ENCODE measurements at places on chromosomes 12 and 14.

DNA sequence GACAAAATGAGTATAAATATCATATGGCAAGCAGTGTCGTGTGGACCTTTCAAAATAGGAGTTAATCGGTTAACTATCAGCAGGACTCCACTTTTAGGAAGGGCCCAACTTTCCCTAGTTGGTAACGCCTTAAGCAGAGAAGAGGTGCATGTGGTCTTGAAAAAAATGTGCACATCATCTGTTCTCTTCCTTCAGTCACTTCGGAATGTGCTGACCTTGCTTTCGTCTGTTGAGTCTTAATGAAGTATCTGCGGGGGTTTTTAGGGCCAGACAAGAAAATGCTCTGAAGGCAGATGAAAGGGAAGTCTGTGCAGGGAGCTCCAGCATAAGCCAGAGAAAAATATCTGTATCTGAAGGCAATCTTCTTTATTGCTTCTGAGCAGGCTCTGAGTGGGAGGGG, 185.2 kb downstream of the AEBP2 start:
- no peak for DNase-seq

GRCh38 chr12:127300753-127301152, 966.2 kb upstream of the TMEM132C start:
- DNase-seq, result no peak

GRCh38 chr14:69505338-69506240, 21.1 kb downstream of the PLEKHD1 start:
- DNase-seq, result no peak

- no peak for DNase-seq
Observed at GRCh38 chr12:48121522-48121921, 2.4 kb downstream of the PFKM start.

DNA sequence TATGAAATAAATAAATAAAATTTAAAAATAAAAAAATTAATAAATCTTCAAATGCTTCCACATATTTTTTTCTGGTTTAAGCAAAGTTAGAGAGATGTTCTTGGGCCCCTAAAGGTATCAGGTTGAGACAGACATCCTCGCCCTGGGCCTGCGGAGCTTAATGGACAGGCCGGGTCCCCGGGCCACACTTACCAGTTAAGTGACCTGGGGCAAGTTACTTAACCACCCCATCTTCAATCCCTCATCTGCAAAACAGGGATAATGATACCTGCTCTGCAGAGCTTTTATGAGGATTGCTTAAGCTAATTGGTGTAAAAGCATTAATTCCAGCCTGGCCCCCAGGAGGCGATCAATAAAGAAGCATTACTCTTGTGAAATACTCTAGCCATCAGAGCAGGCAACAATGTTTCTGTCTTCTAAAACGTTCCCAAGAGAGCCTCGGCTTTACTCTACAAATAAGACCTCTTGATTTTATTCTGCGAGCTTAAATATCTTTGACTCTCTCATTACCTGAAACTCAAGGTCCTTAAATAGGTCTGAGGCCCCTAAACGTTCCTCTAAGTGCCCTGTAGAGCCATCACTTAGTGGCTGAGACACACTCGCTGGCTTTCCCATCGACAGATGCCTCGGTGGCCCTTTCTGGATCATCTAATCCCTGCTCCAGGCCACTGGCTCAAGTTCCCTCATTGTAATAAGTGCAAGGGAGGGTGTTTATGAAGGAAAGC, 81.1 kb upstream of the DIO3 start:
- no peak for DNase-seq

DNA sequence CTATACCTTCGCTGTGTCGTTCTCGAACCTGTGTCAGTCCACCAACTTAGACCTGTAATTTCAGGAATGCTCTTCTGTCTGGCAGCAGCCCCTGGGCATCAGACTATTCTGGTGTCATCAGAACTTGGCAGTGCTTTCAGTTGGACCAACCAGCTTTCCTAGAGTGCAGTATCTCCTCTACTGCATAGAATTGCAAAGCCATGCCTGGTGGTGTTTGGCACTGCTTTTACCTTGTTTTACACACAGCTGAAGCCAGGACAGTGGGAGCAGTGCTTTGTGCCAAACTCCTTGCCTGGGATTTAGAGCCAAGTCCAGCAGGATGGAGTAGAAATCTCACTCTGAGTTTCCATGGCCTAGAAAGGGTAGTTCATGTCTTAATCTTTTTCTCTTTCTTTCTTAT, 1.5 kb downstream of the FLVCR2 start:
- DNase-seq, result no peak

GRCh38 chr12:58358369-58358768, 417.0 kb downstream of the ATP23 start:
- no peak for DNase-seq

DNA sequence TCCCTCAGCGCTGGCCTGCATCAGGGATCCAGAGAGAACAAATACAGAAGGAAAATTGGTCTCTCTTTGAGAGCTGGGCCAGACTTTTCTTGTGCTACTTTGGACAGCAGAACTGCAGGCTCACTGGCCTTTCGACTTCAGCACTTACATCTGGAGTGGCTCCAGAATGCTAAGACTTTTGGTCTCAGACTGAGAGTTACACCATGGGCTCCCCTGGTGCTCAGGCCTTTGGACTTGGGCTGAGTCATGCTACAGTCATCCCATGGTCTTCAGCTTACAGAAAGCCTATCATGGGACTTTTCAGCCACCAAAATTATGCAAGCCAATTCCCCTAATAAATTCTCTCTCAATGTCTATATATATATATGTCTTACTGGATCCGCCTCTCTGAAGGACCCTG, 9.0 kb upstream of the CD163 start:
- no peak for DNase-seq

- DNase-seq, result no peak
Observed at GRCh38 chr14:100037353-100037752, 27.9 kb upstream of the EVL start.

- no peak for DNase-seq
Observed at GRCh38 chr14:90699016-90699415, 117.2 kb downstream of the TTC7B start.
